CD4-positive, alpha-beta T cell treated with Interleukin-15 for 1 hour (primary cell): ENCODE measurements at places on chromosomes 1 and 21.
A peak's percentile ranks its signal among the peaks of the same experiment; 100 is the strongest.

DNA sequence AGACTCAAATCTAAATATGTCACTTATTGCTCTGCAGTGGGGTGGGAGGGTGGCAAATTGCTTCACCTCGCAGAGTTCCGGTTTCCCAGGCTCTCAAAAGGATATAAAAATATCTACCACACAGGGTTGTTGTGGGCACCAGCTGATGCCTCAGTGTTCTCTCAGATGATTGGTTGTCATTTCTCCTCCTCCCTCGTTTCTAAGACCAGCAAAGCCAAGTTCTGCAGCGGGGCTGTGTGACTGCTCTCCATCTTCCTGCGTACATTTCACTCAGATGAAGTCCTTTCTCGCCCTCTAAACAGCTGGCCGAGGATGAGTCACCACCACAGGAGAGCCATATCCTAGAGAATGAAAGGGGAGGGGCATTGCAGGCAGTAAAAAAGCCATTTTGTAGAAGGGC lies 35.0 kb upstream of the VWA5B1 start:
- no peak for DNase-seq

DNA sequence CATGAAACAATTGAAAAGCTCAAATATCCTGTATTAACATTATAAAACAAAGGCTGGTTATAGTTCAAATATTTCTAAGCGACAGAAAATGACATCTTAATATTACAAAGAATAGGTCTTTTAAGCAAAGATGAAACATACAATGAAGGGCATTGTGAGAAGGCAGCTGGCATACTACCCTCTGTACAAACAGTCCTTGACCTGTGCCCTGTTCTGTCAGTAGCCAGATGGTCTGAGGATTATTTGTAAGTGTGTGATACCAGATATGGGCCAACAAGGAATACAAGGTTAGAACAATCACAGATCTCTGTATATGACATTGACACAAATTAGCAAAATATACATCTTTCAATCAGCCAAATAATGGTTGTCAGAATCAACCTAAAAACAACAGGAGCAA lies 1350.4 kb downstream of the AMY1C start:
- DNase-seq = no peak

- DNase-seq = no peak
Observed at GRCh38 chr1:5267603-5268235, 613.3 kb downstream of the AJAP1 start.

GRCh38 chr1:169020684-169021083 lies 85.8 kb upstream of the ATP1B1 start:
- no peak for DNase-seq

GRCh38 chr1:196637606-196638005 lies 14.2 kb upstream of the CFH start:
- no peak for DNase-seq

- no peak for DNase-seq
Observed at GRCh38 chr1:217911908-217912307, 280.8 kb downstream of the SPATA17 start.

GRCh38 chr1:216095400-216095799 lies 327.8 kb downstream of the USH2A start:
- DNase-seq = no peak

GRCh38 chr1:30986755-30987154 lies 78.2 kb upstream of the SDC3 start:
- no peak for DNase-seq

- no peak for DNase-seq
Observed at GRCh38 chr1:27789540-27790041, 16.6 kb downstream of the STX12 start.

- no peak for DNase-seq
Observed at GRCh38 chr1:40210511-40211204, 37.1 kb upstream of the TMCO2 start.

- no peak for DNase-seq
Observed at GRCh38 chr1:235019961-235020360, 108.7 kb downstream of the TOMM20 start.

- DNase-seq = no peak
Observed at GRCh38 chr1:4830707-4831106, 176.3 kb downstream of the AJAP1 start.

- no peak for DNase-seq
Observed at GRCh38 chr1:39317910-39318633, 113.6 kb downstream of the MACF1 start.

- DNase-seq = no peak
Observed at GRCh38 chr1:42586016-42586415, 72.2 kb upstream of the PPIH start.

DNA sequence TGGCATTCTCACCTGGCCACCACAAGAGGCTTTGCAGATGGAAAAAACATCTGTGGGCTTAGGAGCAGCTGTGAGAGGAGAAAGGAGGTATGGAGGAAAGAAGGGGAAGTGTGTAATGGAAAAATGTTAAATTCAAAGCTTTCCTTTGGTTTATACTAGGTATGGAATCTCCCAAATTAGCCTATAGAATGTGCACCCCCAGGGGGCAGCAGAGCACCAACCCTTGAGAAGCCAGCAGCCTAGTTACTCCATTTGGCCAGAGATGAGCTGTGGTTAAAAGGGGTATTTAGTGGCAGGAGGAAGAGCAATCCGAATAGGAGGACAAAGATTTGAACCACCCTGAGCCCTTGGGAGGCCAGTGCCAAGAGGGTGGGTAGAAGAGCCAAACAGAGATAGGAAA lies 97.5 kb upstream of the CTTNBP2NL start:
- no peak for DNase-seq

GRCh38 chr1:102833151-102833550 lies 275.2 kb downstream of the COL11A1 start:
- DNase-seq = no peak

DNA sequence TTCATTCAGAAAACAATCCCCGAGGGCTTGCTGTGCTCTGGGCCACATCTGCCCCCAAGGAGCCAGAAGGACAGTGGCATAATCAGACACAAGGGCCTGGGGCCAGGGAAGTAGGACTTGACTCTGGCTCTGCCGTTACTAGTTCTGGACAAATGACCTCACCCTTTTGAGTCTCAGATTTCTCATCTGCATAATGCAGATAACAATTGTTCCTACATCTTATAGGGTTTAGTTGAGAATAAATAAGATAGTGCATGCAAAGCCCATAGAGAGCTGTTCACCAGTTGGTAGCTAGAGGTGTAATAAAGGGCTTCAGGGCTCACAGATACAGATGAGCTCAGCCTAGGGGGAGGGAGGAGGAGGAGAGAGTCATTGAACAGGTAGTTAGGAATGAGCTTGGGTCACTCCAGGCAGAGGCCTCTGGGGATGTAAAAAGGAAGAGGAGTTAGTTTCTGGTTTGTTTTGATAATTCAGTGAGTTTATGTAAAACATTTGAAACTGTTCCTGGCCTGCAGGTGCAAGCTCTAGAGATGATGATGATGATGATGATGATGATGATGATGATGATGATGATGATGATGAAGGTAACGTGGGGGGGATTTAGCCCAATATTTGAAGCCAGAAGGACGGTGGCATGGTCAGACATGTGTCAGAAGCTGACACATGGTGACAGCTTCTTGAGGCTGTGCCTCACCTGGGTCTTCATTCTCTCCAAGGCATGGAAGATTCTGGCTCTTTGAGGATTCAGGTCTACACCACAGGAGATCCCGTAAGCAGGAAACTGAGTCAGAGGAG lies 858 bp downstream of the LACTBL1 start:
- no peak for DNase-seq

- DNase-seq = no peak
Observed at GRCh38 chr1:212614453-212615200, 6.1 kb downstream of the ATF3 start.

- DNase-seq = no peak
Observed at GRCh38 chr1:243415663-243416408, 160.0 kb downstream of the SDCCAG8 start.

GRCh38 chr1:56469640-56470371 lies 109.6 kb downstream of the PLPP3 start:
- DNase-seq = no peak

DNA sequence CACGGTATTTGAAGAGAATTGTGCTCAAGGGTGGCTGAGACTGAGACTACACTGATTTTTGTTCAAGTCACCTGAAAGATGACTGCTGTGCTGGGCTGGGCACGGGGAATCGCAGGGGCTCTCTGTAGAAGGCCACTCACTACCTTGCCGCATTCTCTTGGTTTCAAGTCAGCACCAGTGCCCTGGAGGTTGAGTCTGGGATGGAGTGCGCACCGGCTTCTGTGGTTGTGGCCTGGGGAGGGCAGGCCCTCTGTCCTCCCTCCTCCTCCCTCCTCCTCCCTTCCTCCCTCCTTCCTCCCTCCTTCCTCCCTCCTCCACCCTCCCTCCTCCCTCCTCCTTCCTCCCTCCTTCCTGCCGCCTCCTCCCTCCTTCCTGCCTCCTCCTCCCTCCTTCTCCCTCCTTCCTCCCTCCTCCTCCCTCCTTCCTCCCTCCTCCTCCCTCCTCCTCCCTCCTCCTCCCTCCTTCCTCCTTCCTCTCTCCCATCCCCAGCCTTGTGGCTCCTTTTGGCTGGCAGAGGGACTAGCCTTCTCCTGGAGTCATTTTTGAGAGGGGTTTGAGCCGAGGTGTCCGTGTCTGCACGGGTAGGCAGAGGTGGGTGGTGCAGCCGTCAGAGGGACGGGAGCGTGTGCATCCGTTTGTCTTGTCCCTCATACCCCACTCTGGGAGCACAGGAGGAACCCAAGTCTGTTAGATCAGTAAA lies 9.5 kb downstream of the RER1 start:
- no peak for DNase-seq

DNA sequence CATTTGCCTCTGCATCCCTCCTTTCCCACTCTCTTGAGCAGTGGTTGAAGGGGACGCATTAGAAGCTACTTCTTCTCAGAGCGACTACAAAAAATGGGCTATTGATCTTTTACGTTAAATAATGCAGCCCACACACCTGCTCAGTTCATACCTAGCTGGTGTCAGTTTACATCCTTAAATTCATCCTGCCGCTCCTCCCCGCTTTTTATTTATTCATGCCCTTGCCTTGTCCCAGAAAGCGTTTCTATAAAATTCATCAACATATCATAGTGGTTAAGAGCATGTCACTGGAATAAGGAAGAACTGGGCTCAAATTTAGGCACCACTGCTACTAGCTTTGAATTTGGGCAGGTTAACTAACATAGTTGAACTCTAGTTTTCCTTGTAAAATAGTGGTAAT lies 66.0 kb upstream of the TINAGL1 start:
- DNase-seq = no peak

DNA sequence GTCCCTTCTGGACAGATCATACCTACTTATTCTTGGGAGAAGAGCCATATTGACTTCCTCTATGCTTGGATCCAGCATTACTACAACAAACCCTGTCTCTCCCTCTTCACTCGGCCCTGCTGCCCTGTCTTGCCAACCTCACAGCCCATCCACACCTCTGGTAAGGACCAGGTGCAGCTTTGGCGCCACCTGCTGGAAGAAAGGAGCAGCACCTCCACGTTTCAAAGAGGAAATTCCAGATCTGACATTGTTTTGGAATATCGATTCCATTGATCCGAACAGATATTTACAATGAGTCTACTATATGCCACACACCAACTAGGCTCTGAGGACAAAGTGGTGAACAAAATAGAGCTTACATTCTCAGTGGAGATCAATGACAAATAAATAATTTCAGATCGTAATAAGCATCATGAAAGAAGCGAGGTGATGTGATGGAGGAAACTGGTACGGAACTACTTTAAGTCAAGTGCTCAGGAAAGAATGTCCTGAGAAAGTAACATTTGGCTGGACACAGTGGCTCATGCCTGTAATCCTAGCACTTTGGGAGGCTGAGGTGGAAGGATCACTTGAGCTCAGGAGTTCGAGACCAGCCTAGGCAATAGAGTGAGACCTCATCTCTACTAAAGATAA lies 18.7 kb downstream of the MFSD2A start:
- DNase-seq = peak; percentile 65

DNA sequence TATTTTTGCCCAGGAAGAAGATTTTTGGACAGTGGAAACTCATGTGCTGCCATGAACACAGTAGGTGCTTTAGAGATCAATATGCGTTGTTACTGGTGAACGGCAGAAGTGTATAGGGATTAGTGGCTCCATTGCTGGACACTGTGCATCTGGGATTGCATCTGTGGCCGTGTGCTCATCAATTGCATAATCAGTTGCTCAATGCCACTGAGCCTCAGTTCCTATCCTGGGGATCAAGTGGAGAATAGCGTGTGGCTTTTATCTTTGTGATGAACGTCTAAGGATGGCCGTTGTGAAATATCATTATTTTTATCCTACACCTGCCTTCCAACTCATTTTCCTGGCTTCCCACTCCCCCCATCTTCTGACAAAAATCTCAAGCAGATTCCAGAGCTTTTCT lies 5.4 kb downstream of the TNN start:
- no peak for DNase-seq

- peak; percentile 8 for DNase-seq
Observed at GRCh38 chr1:227937031-227937837, 10.5 kb downstream of the WNT9A start.

DNA sequence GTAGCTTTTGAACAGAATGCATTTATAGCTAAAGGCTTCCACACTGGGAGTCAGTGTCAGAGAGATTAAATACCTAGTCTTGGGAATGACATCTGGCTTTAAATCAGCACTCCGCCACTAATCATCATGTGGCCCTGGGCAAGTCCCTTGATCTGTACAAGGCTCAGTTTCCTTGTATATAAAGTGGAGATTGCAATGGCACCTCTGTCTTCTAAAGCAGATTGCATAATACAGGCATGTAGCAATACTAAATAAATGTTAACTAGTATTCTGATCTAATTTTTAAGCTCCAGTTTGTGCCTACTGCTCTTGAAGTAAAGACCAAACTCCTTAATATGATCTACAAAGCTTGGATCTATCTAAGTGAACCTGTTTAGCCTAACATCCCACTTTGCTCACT lies 249.4 kb downstream of the PLPP3 start:
- no peak for DNase-seq
